Ammon's horn (tissue), 1 donor: ENCODE measurements at places on chromosomes 3 and 15.

- no peak for DNase-seq
These were observed 390.3 kb upstream of the DPH6 start for GRCh38 chr15:35936284-35936683.

GRCh38 chr15:59991834-59992233, 12.3 kb upstream of the FOXB1 start:
- DNase-seq = no peak

DNA sequence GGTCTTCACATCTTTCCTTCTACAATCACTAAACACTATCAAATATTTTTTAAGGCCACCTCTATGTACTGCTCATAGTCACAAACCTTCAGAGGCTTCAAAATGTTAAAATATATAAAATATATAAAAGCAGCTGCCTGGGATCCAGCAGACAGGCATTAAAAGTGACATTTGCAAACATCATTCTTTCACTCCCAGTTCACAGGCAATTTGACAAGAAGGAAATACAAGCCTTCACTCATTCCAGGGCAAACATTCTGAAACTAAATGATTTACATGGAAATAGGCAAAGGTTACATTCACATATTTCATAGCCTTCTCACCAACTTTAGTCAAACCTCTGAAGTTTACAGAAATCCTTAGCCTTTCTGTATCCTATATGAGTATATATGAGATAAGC, 266.3 kb downstream of the TBL1XR1 start:
- DNase-seq = no peak

DNA sequence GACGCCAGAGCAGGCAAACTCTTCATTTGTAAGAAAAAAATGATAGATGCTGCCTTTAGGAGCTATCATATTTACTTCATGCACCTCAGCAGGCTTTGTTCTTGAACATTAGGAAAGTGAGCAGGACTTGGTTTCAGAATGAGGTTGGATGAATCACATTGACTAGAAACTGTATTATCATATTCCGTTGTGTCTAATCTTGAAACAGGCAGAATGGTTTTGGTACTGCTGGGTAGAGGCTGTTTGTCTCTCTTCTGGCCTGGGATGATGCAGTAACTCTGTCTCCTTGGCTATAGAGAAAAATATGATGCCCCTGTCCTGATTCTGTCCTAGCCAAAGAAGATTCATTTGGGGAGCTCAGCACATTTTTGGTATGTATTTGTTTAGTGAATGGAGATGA, 344.2 kb upstream of the GRM7 start:
- DNase-seq = no peak

DNA sequence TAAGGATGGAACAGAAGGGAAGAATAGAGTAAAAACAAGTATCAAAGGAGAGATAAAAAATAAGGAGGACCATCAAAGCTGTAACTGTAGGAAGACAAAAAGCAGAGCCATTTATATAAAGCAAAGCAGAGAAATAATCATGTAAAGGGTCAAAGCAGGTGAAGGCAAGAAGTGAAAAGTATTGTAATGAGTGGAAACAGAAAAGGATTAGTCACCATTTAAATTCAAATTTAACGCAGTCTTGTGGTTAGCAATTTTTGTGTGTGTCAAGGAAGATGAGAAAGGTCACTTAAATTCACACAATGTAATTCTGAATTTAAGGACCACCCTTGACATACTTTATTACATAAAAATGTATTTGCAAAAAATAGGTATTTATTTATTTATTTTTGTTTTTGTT, 567.8 kb downstream of the ROBO1 start:
- no peak for DNase-seq

DNA sequence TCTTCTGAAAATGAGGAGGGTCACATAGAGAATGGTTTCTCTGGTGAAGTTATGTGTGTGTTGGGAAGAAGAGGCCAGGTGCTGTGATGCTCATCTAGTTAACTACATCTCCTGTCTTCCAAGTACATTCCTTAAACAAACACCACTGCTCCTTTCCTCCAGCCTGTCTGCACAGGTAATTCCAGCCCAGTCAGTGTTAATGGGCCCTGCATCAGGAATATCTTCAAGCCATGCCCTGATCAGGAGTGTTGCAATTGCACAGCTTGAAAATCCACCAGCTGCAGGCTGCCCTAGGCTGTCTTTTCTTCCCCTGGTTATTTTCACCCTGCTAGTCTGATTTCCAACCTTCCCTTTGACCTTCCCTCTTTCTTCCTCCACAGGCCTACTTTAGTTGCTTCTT, 41.9 kb upstream of the LMOD3 start:
- no peak for DNase-seq

GRCh38 chr3:50268703-50269451, at the start of gene SEMA3B:
SEMA3B (plus strand) TSS chr3:50269147; CDS start chr3:50269241, 94 bp downstream.
- DNase-seq = peak; percentile 71

- no peak for DNase-seq
These were observed 158.3 kb downstream of the FOXB1 start for GRCh38 chr15:60162251-60162967.

DNA sequence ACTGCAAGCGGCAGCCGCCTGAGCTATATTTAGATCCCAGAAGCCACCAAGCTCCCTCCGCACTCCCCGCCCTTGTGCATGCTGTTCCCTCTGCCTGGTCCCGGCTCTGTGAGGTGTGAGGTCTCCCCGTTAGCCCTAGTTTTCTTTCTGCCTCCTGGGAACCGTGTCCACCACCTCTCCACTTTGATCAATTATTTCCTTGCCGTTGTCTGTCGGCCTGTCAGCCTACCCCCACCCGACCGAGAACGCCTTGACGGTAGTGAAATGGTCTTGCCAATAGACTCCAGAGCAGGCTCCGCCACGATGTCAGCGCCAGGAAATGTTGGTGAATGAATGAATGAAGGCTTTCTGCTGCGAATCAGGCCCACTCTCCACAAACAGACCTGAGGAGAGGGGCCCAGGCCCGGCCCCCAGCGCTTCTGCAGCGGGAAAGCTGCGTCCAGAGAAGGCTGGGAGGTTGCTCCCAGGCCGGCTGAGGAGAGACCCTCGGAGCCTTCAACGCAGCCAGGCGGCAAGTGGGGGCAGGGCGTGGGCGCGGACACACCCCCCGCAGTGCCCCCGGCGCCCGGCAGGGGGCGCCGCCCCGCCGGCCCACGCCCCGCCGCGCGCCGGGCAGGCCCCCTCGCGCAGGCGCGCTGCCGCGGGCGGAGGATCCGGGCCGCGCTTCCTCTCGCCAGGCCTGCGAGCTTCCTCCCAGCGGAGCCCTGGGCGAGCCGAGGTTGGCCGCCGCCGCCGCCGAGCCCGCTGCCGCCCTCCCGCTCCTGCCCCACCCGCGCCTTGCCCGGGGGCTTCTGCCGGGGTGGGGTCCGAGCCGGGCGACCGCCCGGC, at the start of gene CSK:
Gene CSK, plus strand, starts transcription at position 650 of the 828 bp plus-strand sequence. CDS start 16,218 bp downstream, outside the sequence.
- DNase-seq = peak; percentile 65

- no peak for DNase-seq
These were observed 51.5 kb downstream of the TGFBR2 start for GRCh38 chr3:30657914-30658313.

- no peak for DNase-seq
These were observed 64.4 kb downstream of the SLC9A9 start for GRCh38 chr3:143783851-143784370.

GRCh38 chr15:36110659-36110993, 468.8 kb upstream of the CDIN1 start:
- DNase-seq = no peak

- no peak for DNase-seq
These were observed 230.8 kb downstream of the FEZF2 start for GRCh38 chr3:62142331-62143085.

GRCh38 chr15:36218991-36219390, 360.4 kb upstream of the CDIN1 start:
- DNase-seq = no peak

- no peak for DNase-seq
These were observed 12.9 kb downstream of the PPM1L start for GRCh38 chr3:160768918-160769317.

- no peak for DNase-seq
These were observed 9.1 kb downstream of the CD80 start for GRCh38 chr3:119550192-119550910.
